ENCODE measurements at places on chromosomes 12 and 14. TPM values are rescaled to one million over a fixed set of nuclear protein-coding genes. Genes with fewer than 3 reads are reported as not detected.
A peak's percentile ranks its signal among the peaks of the same experiment; 100 is the strongest.

Gene CLEC12A
- 3.5 TPM for total RNA-seq

Gene ORAI1
- 28.9 TPM for total RNA-seq

Gene TMEM253
- total RNA-seq = 4.3 TPM

Gene P3H3
- 28.1 TPM for total RNA-seq

Gene CEP83
- total RNA-seq = 7.0 TPM

Gene CLEC2B
- 10.1 TPM for total RNA-seq

Gene TUNAR
- not detected for total RNA-seq

Gene SLC5A8
- 0.06 TPM for total RNA-seq

Gene TNFAIP2
- 133 TPM for total RNA-seq

GRCh38 chr14:101325319-101325718 is 236.0 kb upstream of the DIO3 start:
- no peak for DNase-seq

DNA sequence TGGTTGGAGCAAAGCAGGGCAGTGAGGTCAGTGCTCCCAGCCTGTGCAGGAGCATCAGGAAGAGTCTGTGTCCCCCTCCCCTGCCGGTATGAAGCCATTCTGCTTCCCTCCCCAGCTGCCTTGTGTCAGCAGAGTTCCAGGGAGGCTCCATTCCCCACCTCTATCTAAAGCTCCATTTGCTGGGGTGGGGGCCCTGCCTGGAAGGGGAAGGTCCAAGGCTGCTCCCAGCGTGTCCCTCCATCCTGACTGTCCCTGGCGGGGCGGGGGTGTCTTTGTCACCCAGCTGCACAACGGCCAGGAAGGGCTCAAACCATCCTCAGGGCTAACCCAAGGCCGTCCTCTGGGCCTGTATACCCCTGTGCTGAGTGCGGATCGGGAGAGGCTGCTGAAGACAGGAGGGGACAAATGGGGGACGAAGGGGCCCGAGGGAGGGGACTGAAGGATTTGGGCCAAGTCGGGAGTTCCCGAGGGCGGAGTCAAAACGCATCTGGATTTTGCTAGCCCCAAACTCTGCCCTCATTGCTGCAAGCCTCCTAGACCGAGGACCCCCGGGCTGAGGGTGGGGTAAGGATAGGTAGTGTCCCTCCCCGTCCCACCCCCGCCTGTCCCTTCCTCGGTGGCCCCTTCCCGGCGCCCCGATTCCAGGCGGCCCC is 748 bp upstream of the ACVRL1 start:
- no peak for DNase-seq

DNA sequence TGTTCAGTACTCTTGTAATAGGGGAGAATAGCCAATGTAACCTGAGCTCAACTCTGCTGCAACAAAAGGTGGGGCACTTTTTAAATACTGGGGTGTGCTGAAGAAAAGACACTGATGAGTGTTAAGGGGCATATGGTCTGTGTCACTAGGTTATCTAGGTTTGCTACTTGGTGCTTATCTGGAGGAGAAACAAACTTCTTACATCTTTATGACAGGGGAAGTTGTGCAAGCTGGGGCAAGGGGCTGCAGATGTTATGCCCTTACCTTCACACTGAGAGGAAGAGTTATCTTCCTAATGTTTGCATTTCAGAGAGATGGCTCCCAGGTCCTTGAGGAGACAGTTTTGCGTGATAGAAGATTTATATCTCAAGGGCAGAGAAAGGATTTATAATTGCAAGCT is 90.9 kb upstream of the PKP2 start:
- DNase-seq = no peak

DNA sequence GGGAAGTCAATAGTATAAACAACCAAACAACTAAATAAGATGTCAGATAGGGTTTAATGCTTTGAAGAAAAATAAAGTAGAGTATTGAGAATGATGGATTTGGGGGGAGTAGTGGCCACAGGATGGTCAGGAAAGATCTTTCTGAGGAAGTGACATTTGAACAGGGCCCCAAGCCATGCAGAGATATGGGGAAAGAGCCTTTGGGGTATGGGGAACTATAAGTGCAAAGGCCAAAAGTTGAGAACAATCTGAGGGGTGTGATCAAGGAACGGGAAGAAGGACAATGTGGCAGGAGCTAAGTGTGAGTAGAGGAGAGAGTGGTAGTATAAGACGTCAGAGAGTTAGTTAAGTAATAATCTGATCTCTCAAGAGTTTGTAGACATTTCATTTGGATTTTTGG is 1.3 kb downstream of the MRPS35 start:
- no peak for DNase-seq

GRCh38 chr14:32980178-32980901 is 41.7 kb downstream of the NPAS3 start:
- no peak for DNase-seq

DNA sequence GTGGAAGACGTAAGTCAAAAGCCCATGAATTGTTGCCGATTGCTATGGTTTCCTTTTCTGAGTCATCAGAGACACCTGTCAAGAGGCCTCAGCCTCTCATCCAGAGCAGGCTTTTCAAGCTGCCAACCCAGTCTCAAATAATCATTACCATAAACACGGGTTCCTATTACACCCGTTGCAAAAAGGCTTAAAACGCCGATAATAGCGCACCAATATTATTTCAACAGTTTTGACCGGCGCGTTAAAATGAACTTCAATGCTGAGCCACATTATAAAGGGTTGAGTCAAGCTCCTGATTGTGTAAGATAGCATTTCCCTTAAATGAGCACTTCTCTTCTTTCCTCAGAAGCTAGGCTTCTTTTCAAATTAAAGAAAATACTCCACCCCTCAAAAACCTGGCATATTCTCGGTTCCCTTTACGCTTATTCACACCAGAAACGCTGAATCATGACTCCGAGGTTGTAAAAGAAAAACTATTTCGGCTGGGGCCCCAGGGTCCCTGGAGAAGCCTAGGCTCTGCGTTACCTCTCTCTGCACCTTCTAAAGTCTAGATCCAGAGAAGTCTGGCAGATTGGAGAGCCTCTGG is 1.4 kb downstream of the TMTC1 start:
- DNase-seq = no peak

DNA sequence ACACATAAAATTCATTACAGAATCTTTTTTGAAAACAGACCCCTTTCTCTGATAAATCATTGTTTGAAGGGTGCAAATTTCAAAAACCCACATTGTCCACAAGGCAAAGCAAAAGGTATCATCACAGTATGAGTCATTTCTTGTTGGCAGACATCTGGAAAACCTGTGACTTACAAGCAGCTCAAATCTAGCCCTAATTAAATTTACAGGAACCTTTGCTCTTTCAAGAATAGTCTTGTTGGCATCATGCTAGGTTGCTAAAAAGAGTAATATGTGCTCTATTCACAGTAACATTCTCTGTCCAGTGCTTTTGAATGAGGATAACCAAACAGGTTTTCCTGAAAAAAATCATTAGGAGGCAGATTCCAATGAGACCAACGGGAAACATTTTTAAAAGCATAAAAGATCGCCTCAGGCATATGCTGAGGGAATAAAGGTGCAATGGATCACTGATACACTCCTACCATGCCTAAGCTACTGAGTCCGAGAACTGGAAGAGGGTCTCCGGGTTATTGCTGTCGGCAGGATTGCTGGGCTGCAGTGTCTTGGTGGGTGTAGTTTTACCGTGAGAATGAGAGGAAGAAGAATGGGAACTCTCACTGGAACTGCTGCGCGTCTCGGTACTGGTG is 55.5 kb upstream of the TTC7B start:
- no peak for DNase-seq

GRCh38 chr12:31029468-31029867 is 44.2 kb upstream of the DDX11 start:
- DNase-seq = no peak

DNA sequence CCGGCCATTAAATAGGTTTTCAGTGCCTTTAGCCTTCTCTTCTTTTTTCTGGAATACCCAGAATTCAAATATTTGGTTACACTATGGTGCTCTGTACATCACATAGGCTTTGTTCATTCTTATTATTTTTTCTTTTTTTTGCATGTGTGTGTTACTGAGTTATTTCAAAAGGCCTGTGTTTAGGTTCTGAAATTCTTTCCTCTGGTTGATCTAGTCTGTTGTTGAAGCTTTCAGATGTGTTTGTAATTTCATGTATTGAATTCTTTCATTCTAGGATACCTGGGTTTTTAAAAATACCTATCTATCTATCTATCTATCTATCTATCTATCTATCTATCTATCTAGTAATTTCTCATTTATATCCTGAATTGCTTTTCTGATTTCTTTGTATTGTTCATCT is 66.9 kb downstream of the FBXO33 start:
- DNase-seq = no peak

GRCh38 chr12:103858953-103859601 is 18.0 kb upstream of the NT5DC3 start:
- DNase-seq = peak; percentile 86

DNA sequence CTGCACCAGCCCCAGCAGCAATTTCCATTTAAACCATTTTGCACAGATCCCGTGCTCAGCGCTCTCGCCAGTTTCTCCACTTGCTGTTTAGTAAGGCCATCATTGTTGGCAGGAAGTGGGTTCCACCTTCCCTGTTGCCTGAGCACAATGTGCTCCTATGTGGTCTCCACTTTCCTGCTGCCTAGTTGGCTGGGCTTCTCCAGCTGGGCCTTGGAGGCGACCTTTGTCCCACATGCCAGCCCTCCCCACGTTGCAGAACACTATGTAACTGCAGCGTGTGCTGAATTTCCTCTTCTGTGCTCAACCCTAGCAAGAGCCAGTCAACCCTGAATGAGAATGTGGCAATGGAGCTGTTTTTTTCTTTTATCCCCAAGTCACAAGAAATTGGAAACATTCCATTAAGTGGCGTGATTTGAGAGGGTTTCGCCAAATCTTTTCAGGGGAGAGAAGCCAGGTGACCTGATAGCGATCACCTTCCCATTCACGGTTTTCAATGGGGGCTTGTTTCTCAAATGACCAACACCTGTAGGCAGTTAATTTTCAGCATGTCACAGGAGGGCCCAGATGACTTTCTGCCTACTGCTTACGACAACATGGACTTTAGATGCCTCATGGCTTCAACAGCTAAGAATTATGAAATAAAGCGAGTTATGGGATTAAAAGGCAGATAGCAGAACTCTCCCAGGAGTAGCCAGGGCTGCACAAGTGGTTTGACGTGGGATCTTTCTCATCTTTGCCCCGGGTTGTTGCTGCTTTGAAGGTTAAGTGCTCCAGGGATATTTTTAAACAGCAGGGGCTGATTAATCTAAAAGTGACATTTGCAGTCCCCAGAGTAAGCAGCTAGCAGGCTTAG is at the start of gene ACACB:
Gene ACACB (plus strand): TSS at position 830 of the 853 bp plus-strand sequence. CDS start 22,819 bp downstream, outside the sequence.
- DNase-seq = peak; percentile 71

- DNase-seq = no peak
Observed at GRCh38 chr14:105858676-105859025, 332.3 kb downstream of the TMEM121 start.

DNA sequence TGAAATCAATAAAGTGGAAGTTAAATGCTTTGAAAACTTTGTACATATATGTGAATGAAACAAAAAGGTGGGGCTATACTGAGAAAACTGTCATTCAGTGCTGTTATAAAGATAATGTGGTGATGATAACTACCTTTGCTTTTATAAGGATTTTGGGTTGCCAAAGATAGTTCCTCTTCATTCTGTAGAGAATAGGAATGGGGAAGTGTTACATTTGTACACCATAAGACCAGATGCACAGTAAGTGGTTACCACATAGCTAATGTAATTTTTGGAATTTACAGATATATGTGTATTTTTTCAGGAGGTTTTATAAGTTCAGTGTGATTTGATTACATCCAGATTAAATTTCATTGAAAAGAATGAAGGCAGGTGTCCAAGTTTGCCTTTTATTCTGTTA is 18.1 kb downstream of the RAB21 start:
- no peak for DNase-seq

- no peak for DNase-seq
Observed at GRCh38 chr14:68322940-68323620, 469.8 kb downstream of the ZFP36L1 start.

DNA sequence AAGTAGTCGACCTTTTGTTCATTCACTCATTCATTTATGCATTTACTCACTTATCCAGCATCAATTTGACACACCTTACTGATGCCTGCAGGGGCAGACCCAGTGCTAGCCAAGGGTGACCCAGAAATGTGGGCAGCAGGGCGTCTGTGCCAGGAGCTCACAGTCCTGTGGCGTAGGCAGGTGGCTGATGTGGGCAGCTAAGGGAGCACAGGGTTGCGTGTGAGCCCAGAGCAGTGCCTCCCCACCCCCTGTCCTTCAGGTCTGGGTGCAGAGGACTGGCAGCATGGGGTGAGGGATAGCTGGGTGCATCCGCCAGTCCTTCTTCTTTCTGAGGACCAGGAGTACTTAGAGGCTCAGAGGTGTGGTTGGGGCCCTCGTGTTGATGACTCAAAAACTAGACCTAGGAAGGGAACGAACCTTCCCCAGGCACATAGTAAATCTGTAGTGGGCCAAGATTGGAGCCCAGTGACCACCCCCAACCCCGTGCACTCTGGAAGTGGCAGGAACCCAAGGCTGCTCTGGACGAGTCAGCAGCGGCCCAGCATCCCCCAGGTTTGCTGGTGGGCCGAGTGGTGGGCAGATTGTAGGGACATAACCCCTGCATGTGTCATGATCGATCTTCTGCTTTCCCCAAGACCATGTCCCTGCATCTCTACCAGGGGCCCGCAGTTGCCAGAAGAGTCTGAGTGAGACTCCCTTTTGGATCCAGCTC is 63.9 kb downstream of the BEGAIN start:
- no peak for DNase-seq

- DNase-seq = no peak
Observed at GRCh38 chr12:99450036-99450630, 197.4 kb upstream of the GARIN6 start.

- no peak for DNase-seq
Observed at GRCh38 chr12:52947738-52948423, 1.0 kb upstream of the KRT18 start.

DNA sequence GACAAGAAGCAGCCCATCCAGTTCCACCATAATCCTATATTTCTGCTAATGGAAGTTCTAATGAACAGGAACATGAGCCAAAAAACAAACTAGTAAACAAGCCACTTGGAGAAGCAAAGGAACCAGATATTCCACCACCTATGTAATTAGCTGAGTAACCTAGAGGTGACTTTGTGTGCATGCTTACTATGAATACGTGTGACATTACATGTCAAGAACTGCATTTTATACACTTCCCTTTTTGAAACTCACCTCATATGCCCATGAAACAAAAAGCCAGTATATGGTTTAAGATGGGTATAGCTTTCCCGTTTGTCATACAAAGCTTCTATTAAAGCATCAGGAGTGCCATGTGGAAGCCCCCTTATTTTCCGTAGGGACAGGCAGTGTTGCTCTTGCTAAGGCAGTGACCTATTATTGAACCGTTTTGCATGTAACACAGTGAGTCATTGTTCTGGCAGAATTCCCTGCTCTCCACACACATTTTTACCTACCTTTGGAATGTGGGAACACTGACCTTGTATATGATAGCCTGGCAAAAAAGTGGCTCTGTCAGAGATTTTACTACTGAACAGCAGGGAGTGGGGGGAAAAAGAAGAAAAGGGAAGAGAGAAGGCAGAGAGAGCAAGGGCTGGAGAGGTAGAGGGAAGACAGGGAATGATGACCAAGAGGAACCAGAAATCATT is 34.8 kb upstream of the FRMD6 start:
- peak; percentile 80 for DNase-seq

- DNase-seq = no peak
Observed at GRCh38 chr12:3035815-3036702, 41.1 kb upstream of the TSPAN9 start.

Measured in mucosa of gallbladder (tissue), 1 donor.